ENCODE measurements at places on chromosomes 5 and 9.

- DNase-seq, result no peak
These were observed 134.0 kb downstream of the SLC1A3 start for GRCh38 chr5:36740259-36740898.

- DNase-seq, result no peak
These were observed 163.5 kb downstream of the SEMA6A start for GRCh38 chr5:116411101-116411571.

DNA sequence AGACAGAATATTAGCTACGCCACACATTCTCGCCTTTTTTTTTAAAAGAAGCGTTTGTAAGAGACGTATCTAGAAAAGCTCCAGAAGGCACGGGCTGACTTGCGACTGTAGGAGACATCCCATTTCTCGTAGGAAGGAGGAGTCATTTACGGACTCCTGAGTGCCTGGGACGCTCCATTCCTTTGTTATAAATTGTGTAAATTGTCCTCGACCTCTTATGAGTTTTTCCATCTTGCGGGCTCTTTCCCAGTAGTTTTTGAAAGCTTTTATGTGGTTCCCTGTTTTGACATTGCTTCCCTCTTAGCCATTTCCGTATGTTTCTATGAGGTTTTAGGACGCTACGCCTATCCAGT, 1.0 kb downstream of the RABL6 start:
- DNase-seq, result no peak

DNA sequence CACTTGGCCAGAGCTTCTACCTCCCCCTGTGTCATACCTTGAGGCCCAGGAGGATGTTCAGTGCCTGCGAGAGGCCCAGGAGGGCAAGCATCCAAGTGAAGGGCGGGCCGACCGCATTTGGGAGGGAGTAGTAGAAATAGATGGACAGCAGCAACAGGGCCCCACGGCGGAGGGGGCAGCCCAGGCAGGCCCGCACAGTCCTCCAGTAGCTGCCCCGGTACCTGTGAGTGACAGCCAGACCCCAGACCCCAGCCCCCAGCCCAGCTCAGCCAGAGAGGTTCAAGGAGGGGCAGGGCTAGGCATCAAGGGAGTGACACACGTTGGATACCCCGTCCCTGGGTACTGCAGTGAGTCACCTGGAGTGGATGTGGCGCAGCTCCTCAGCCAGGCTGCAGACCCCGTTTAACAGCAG, 1.4 kb downstream of the STING1 start:
- no peak for DNase-seq

DNA sequence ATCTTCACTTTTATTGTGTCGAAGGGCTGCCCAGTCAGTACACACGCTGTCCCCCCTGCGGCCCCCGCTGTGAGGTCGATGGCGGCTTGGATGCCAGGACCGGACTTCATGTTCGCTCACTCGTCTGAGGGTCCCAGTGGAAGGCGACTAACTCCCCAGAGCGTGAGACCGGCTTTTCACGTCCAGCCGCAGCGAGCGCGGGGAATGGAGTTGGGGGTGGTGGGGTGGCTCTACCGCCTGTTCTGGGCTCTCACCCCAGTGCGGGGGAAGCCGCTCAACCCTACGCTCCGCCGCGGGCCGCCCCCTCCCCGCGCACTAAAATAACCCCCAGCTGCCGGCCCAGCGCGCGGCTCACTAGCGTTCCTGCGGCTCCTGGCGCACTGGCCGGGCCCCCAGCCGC, at the start of gene SLC25A2:
TSS of gene SLC25A2 (minus strand) at position 294 of the 400 bp plus-strand sequence. CDS start at position 110, 184 bp downstream.
- no peak for DNase-seq

- DNase-seq, result no peak
These were observed 55.3 kb upstream of the FSD1L start for GRCh38 chr9:105392531-105392930.

GRCh38 chr5:178429156-178429468, 161.1 kb downstream of the COL23A1 start:
- DNase-seq, result no peak

- DNase-seq, result no peak
These were observed 42.1 kb downstream of the UBQLN1 start for GRCh38 chr9:83665580-83666200.

DNA sequence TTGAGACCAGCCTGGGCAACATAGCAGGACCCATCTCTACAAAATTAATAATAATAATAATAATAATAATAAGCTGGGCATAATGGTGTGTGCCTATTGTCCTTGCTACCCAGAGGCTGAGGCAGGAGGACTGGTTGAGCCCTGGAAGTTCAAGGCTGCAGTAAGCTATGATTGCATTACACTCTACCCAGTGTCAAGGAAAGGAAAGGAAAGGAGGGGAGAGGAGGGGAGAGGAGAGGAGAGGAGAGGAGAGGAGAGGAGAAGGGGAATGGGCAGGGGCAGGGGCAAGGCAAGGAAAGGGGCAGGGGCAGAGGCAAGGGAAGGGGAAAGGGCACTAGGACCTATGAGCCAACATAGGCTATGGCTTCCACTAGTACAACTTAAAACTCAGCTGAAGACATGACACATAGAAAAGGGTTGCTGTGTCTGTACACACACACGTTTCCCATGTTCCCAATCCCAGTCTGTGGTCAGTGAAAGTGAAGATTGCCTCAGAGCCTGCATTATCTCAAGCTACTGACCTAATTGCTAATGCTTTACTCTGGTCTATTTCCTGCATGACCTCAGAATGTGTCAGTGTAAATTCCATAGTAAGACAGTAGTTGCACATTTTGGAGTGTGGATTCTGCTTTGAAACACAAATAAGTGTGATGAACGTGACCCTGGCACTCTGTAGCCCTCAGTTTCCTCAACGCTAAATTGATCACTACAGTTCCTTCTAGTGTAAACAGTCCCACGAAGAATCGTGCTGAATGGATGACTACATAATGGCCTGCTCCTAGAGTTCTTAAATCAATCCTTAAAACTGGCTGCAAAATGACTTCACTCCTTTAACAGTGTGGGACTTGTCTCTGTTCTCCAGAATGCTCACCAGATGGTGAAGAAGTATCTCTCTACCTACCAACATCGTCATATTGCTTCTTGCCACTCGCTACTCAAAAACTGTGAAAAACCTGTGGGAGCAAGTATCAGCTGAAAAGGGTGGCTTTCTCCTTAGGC, 497.0 kb downstream of the RAB3C start:
- no peak for DNase-seq

DNA sequence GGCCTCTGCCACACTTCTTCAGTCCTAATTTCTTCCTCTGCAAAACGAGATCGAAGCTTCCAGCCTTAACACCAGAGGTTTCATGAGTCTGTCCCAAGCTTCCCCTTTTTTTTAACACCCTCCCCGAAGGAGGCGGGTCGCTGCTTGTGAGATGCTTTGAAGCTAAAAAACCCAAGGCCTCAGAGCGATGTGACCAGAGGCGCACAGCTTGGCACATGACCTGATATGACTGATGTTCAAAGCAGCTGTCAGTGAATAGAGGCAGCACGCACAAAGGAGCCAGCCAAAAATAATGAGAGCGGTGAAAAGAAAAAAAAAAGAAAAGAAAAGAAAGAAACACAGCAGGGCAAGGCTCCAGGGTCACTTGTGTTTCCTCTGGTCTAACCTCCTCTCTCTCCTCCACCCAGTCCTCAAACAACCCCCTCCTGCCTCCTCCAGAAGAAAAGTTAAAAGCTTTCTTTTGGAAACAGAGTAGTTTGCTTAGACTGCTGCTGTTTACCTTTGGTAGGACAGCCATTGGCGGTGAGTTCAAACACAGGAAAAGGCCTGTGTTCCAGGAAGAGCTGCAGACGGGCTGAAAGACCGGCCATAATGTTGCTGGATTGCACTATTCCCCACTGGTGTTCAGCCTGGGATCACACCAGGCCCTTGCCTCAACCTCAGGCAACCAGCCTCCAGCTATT, 10.9 kb upstream of the ZNF366 start:
- no peak for DNase-seq

DNA sequence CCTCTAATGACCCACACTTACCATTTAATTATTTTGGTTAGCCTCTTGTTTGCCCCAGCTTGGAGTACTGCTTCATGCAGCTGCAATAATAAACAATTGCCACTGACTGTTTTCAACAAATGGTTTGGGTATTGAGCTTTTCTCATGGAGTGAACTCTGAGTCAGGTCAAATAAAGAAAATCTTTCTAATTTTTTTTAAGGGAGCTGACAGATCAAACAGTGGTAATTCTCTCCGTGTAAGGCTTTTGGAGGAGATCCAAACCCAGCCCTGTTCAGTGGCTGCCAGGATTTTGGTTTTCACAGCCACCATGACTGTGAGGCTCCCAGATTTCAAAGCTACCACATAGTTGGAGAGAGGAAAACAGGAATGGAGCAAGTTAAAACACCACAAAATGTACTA, 110.7 kb upstream of the EFNA5 start:
- DNase-seq, result no peak

- DNase-seq, result no peak
These were observed 4.2 kb upstream of the NR5A1 start for GRCh38 chr9:124511426-124511840.

DNA sequence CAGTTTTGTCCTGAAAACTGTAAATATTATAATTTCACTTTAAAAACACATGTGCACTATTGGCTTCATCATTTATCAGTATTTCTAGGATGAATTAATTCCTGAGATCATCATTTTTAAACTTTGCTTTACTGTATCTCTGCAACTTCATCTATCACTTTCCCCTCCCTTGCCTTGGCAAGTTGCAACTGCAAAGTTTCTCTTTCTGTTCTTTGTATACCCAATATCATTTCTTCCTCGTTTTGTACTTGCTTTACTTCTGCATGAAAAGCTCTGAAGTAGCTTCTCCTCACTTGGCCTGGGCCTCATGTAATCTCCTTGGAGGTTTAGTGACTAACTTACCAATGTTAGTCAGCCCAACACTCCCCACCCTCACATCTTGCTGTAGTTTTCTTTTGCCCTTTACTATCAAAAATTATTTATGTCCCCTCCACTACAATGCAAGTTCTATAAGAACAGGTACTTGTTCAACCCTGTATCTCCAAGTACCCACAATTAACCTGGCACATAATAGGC, 12.8 kb downstream of the C5orf63 start:
- no peak for DNase-seq

DNA sequence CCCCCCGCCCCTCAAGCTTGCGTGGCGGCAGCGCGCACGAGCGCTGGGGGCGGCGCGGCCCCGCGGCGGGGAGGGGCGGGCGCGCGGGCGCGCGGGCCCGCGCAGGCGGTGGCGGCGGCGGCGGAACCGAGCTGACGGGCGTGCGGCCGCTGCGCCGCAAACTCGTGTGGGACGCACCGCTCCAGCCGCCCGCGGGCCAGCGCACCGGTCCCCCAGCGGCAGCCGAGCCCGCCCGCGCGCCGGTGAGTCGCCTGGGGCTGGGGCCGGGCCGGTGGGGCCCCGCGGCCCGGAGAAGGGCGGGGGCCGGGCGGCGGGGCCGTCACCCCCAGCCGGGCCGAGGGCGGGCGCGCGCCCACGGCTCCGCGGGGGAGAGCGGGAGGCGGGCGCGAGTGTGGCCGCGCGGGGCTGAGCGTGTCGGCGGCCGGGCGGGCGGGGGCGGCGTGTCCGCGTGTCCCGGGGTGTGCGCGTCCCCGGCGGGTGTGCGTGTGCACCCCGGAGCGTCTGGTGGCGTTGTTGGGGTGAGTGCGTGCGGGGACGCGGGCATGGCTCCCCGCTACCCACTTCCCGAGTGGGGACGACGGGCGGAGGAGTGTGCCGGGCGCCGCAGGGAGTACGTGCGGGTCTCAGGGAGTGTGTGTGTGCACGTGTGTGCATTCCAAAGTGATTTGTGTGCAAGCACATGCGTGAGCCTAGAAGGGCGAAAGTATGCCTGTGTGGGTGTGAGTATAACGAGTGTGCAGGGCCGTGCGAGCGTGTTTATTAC, at the start of gene NEK6:
TSS of gene NEK6 (plus strand) at position 106 of the 763 bp plus-strand sequence. CDS start 44,016 bp downstream, outside the sequence.
- no peak for DNase-seq

GRCh38 chr5:39178171-39178570, 41.2 kb downstream of the FYB1 start:
- DNase-seq, result no peak

DNA sequence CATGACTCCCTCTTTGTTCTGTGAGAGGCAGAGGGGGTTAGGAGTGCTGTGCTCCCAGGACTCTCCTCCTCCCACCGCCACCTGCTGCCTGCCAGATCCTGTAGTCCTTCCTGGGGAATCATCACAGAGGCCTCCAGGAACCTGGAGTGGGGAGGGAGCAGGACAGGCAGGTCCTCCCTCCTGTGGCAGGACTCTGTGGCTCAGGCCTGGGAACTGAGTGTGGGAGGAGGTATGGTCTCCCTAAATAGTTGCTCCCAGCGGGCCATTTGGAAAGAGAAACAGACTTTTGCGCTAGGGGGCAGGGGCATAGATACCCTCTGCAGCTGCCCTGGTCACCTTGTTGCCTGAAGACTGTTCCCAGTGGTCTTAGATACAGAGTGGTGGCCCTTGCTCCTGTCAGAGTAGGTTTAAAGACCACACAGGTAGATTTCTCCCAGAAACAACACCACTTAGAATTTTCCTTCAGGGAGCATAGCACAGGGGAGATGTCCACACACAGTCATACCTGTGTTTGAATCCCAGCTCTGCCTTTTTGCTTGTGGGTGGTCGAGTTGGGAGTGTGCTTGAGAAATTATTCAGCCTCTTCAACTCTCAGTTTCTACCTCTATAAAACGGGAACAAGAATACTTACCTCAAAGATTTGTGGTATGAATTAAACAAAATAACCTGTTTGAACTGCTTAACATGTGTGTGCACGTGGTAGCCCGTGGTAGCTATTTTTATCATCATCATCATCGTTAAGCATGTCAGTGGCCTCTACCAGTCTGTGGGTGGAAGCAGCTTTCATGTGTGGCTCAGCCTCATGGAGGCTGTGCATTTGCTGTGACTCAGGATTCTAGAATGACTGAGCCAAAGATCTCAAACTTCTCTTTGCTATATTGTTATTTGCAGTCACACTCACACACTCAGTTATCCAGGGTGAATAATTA, 55.8 kb downstream of the SLC22A5 start:
- DNase-seq, result peak; percentile 57

GRCh38 chr5:83434946-83435345, 36.6 kb upstream of the VCAN start:
- no peak for DNase-seq

GRCh38 chr5:5932824-5933223, 445.5 kb downstream of the MED10 start:
- no peak for DNase-seq

DNA sequence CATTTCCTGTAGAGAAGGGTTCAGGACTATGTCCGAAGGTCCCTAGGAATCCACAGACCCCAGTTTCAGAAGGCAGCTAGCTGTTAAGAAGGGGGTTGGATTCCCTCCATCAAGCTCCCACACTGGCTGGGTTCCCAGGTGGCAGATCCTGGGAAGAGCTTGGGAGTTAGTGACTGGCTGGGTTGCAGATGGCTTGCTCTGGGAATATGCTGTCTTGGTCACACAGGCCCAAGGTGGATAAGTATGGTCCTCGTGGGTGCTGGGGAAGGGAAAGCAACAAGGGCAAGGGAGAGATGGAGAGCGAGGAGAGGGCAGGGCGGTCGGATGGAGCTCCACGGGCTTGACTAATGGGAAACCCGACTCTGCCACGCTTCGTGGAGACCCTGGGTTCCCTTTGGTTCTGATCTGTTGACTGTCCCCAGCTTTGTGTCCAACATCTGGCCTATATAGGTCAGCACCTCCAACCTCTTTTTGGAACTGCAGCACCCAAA, 17.4 kb downstream of the SH3PXD2B start:
- DNase-seq, result no peak

GRCh38 chr5:155905364-155905763, 421.6 kb upstream of the SGCD start:
- DNase-seq, result no peak

All from stimulated activated CD8-positive, alpha-beta memory T cell treated with anti-CD3 and anti-CD28 coated beads, Interleukin-4, amount 100 ng/mL, for 24 hours (primary cell).